ENCODE measurements at places on chromosomes 12 and 14.
A peak's percentile ranks its signal among the peaks of the same experiment; 100 is the strongest.

GRCh38 chr14:100056964-100057795 is 8.0 kb upstream of the EVL start:
- no peaks in the 10 kb centered on the region for H3K27me3 ChIP-seq
- no peak overlapping the region for H3K4me3 ChIP-seq
- DNase-seq: no peak
- H3K27ac ChIP-seq: no peak overlapping the region

GRCh38 chr12:130419116-130419515 is 81.4 kb downstream of the PIWIL1 start:
- no peak for DNase-seq
- H3K4me1 ChIP-seq: no peaks in the 10 kb centered on the region
- no peaks in the 10 kb centered on the region for H3K36me3 ChIP-seq

DNA sequence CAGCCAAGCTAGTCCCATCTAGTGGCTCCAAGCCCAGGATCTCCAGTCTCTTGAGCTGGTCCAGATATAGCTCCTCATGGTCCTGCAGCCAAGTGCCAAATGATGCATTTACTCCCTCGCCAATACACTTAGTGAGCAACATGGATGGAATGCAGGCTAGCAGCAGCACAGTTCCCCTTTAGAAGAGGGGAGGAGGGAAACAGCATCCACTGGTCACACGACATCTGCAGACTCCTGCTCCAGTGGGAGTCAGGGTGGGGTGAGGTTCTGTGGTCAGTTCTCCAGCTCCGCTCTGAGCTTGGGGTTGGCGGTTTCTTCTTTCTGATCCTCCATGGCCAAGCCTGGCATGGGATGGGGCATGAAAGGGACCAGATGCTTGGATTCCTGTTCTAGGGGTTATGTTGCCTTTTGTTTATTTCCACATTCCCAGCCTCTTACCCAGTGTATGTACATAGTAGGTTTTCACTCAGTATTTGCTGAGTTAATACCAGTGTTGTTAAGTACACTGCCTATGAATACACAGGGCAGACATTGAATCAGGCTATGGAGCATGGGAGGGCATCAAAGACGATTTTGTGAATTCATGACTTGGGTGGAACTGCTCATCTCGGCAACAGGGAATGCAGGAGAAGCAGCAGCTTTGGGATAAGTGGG is 57.3 kb downstream of the GALNT16 start:
- H3K4me3 ChIP-seq: no peak overlapping the region
- H3K36me3 ChIP-seq: no peaks in the 10 kb centered on the region
- peak; percentile 34 for DNase-seq
- no peaks in the 10 kb centered on the region for H3K4me1 ChIP-seq

DNA sequence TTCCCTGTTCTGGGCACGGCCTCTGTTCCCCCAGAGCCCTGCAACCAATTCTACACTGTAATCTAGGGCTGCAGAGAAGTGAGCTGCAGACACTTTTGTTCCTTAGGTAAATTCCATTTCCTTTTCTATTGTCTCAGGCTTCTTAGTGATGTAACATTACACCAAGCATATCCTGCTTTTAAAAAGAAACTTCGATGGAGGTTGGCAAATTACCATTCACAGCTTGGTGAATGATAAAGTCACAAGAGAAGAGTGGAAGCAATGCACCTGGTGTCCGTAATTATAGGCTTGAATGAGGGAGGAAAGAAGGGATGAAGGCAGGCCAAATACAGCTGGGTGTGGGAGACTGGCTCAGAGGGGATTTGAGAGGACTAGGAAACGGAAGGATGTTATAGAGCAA is 68.6 kb downstream of the PPM1A start:
- no peaks in the 10 kb centered on the region for H3K36me3 ChIP-seq
- H3K27me3 ChIP-seq: no peaks in the 10 kb centered on the region
- no peak overlapping the region for H3K27ac ChIP-seq
- H3K4me1 ChIP-seq: no peaks in the 10 kb centered on the region
- DNase-seq: no peak

DNA sequence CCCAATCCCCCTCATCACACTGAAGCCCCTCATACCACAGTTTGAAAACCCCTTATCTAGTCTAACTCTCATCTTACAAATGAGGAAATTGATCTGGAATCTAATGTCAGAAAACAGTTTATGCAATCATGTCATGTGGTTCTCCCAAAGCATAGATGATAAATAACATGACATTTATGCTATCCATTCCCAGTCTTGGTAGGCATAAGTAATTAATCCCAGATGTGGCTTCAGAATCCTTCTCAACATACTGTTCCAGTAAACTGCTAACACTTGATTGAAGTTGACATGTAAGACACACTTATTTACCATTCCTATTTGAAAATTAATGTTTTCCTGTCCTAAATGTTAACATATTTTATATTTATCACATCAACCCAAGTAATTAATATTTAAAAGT is 168.7 kb downstream of the GALC start:
- no peak for DNase-seq
- H3K36me3 ChIP-seq: no peaks in the 10 kb centered on the region
- no peak overlapping the region for H3K4me3 ChIP-seq
- no peaks in the 10 kb centered on the region for H3K4me1 ChIP-seq
- H3K27ac ChIP-seq: no peak overlapping the region

- H3K4me3 ChIP-seq: no peak overlapping the region
- H3K27ac ChIP-seq: no peak overlapping the region
- no peaks in the 10 kb centered on the region for H3K36me3 ChIP-seq
- no peaks in the 10 kb centered on the region for H3K27me3 ChIP-seq
- DNase-seq: no peak
Measured at GRCh38 chr14:38280081-38280480, 24.2 kb upstream of the CLEC14A start.

- H3K4me3 ChIP-seq: no peak overlapping the region
- no peaks in the 10 kb centered on the region for H3K36me3 ChIP-seq
- H3K27me3 ChIP-seq: no peaks in the 10 kb centered on the region
Measured at GRCh38 chr12:102234599-102234998, 37.0 kb upstream of the PMCH start.

DNA sequence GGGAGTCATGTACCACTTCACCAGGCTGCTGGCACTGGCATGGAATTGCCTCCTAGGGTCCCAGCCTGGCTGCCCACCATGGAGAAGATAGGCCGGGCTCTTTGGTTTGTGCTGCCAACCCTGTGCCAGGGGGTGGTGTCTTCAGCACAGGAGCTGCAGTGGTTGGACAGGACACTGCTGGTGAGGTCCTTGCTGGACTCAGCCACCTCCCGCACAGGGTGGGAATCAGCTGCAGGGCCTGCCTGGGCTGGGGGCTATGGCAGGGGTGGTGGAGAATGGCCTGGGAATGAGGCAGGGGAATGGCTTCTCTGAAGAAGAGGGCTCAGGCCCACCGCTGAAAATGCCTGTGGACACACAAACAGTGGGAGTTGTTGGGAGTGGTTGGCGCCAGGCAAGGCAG is 70.6 kb upstream of the CAPRIN2 start:
- DNase-seq: no peak
- no peaks in the 10 kb centered on the region for H3K4me1 ChIP-seq
- no peaks in the 10 kb centered on the region for H3K27me3 ChIP-seq
